ENCODE measurements at places on chromosomes 12 and 14.

DNA sequence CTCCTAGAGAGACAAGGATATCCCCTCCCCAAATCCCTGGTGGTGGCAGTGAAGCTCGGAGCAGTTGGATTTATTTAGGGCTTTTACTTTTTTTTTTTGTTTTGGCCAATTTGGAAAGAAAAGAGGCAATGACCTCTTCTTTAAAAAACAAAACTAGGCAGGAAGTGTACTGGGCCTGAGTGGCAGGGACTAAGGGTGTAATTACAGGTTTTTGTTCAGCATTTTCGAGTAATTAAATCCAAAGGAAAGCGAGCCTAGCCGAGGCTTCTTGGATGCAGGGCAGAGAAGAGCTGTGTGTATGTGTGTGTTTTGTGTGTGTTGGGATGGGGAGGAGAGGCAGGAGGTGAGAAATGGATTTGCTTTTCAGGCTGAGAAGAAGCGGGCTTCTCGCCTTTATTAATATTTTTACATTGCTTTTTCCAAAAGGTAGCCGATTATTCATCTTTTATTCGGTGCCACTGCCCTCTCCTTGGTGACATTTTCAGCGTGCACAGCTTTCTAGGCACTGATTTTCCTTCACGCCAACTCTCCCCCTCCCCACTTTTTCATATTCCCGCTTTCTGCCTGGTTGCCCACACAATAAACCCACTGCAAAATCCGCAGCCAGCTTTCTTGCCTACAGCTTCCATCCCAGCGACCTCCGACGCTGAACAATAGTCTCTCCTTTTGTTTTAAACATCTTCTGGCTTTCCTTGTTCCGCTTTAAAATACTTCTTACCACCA is 8.9 kb upstream of the IRF2BPL start:
- DNase-seq: no peak

DNA sequence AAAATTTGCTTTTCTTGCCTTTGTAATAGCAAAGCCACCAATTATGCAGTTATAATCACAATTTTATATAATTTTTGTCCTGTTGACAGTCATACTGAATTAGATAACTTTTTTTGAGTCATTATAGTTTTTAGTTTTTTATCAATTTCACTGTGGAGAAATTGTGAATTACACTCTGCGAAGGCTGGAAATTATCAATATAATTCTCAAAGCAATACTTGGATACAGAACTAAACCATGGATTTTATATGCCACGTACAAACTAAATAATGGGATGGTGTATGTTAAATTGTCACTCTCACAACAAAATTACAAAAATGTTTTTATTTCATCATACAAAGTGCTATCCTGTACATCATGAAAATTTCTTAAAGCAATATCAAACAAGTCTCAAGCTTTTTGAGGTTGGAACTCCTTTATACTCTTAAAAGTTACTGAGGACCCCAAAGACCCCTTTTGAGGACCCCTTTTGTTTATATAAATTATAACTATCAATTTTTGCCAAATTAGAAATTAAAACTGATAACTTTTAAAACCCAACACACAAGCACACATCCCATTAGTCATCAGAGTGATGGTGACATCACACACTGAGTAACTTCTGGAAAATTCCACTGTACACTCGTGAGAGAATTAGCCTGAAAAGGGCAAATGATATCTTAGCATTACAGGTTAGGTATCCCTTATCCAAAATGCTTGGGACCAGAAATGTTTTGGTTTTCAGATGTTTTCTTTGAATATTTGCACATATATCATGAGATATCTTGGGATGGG is 19.8 kb upstream of the AQP2 start:
- no peak for DNase-seq

GRCh38 chr14:91284146-91284790 is 39.8 kb upstream of the GPR68 start:
- no peak for DNase-seq

- no peak for DNase-seq
Measured at GRCh38 chr14:77667331-77667730, 40.5 kb downstream of the ALKBH1 start.

DNA sequence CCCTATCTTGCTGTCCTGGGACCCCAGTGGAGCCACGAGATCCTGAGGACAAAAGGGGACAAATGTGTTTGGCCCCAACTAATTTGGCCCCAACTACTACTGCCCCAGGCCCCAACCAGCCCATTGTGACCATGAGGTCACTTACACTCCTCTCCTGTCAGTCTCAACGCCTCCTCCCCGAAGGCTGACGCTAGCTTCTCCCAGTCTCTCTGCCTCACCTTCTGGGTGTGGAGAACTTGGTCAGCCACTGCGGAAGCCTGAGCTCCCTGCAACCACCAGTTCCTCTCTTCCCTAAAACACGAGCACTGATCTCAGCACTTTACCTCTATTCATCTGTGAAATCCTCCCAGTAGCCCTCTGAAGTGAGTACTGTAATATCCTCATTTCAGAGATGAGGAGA is 13.3 kb downstream of the FAM181A start:
- DNase-seq: no peak

GRCh38 chr14:100662879-100663760 is 63.6 kb upstream of the DLK1 start:
- no peak for DNase-seq

DNA sequence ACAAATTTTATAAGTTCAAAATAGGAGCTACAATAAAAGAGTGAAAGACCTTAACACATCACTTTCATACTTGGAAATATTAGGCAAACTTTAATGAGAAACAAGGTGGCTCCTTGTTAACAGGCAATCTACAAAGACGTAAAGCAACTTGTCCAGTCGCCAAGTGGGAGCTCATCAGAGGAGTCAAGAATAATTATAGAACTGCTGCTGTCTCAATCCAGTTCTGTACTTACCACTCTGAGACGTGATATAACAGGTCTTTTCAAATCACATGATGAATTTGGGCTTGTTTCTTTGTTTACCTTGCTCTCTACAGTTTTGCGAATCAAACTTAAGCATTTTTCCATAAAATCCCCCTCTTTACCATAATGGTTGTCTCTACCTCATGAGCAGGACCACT is 3.6 kb downstream of the YBX3 start:
- no peak for DNase-seq

DNA sequence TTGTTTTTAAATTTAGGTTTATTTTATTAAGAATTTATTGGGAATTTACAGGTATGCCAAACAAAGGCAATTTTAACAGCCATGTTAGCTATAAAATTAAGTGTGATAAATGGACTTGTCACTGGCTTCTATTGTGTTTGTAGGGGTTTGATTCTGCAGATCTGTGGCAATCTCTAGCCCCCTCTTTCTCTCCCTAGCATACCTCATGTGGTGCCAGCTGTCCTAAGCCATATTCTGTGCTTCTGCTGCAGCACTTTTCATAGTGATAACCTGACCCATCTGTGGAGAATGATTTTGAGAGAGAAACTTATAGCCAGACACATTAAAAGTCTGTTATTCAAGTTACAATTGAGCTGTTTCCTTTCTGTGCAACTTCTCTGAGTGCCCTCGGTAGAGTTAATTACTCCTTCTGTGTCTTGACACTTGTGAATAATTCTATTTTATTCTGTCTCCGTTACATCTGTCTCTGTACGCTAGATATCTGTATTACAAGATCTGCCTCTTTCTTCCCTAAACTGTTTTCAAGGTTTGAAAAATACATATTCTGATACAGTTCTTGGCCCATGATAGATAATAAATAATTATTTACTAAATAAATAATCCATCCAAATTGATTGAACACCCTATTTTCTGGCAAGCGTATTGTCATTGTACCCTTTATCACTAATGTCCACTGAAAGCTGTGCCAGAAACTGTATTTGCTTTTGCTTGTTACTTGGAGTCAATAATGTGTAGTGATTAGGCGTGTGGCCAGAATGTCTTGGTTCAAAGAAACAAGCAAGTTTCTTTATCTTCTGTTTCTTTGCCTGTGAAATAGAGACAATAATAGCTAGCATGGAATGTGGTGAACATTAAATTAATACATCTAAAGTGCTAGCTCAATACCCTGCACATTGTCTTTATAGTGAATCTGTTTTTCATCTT is 40.0 kb downstream of the FRS2 start:
- no peak for DNase-seq

DNA sequence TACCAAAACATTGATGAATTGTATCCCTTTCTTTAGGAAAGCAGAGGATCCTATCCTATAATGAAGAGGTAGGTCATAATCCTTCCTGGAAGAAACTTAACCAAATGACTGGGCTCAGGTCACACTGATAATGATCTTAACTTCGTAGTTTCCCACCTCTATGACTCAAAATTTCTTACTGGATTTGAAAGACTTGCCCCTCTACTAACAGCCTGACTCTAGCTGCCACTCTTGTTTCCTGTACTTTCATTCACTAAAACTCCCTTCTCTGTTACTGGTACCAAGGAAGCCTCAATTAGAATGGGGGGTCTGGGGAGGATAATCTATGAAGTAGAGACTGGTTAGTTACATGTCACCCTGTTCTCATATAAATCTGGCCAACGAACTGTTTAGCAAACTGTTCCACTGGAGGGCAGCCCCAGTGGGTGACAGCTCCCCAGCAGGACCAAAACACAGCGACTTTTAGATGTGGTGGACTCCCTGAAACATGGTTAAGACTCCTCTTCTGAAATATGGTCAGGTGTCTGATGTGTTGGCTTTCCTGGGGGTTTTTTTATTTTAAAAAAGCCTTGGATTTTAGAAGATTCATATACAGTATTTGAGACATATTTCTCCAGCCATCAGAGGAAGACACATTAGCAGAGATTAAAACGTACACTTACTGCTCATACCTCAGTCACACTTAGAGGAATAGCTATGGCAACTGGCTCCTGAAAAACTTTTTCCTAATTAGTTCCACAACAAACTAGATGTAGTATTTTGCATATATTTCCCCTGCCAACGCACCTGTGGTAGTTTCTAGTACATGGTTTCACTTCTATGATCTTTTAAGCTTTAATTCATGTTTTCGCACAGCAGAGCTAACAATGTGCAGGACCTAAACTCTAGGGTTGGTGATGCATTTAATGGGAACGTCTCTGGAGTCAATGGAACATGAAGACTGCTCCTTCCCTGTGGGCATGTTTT is 72.3 kb downstream of the ACADS start:
- DNase-seq: no peak

DNA sequence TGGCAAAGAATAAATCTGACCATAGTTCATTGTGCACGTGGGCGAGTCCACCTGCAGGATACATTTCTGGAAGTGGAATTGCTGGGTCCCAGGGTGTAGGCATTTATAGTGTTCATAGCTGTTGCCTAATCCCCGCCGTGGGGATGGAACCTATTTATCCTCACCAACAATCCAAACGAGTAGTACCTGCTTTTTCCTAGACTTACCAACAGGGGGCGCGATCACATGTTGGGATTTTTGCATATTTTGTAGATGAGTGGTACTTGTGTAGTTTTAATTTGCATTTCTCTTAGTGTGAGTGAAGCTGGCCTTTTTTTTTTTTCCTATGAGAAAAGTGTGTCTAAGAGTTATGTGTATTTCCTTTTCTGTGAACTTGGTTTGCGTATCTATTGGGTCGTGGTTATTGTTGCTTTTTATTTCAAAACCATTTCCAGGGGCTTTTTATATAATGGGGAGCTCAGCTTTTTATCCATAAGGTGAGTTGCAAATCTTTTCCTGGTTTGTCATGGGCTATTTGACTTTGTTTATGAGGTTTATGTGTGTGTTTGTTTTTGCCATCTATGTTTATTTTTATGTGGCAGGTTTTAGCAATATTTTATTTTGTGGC is 67.2 kb downstream of the CCDC92 start:
- DNase-seq: no peak

- DNase-seq: no peak
Measured at GRCh38 chr12:131592972-131593371, 117.9 kb upstream of the SFSWAP start.

DNA sequence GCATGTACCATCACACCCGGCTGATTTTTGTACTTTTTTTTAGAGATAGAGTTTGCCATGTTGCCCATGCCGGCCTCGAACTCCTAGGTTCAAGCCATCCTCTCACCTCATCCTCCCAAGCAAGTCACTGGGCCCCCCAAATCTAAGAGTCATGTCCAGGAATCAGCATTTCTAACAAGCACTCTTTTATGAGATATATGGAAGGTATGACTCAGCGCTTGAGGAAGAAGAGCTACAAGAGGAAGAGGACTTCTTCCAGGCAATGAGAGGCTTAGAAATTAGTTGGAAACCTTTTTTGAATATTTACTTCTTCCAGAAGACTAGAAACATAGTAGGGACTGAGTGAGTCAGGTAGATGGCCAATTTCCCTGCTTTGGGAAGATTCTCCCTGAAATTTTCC is 114.5 kb downstream of the HMGA2 start:
- DNase-seq: no peak

DNA sequence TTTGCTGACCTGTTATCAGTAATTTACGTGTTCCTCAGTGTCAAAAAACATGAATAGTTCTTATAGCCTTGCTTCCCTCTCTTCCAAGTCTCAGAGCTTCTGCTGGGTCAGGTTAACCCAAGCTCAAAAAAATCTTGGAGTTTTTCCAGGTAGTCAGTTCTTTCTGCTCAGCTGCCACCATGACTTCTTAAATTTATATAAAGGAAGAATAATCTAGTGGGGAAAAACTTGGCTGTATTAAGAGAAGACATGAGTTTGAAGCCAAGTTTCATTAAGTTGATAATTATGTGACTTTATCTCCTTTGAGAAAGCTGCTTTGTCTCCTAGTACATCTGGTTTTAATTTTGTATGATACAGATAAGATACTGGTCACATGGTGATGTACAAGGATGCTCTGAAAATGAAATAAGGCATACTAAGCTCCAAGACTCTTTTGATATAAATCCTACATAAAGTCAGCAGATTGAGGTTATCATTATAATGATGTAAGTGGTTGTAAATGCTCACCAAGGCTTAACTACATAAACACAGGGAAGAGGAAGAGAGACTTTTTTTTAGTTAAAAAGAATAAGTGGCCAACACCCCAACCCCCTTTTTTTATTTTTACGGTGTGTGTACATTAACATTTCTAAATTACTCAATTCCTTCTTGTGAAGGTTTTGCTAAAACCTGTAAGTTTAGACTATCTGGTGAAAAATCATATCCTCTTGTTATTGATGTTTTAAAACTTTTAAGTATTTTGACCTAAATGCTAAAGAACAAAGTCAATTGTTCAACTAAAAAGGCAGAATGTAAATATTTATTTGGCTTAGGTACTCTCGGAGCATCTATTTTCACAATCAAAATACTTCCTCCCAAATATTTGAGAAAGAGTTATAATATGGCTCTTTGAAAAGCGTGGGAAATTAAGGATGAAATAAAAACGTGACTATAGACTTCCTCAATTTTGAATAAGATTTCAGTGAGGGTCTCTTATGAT is 84.1 kb upstream of the SLC38A2 start:
- DNase-seq: no peak

DNA sequence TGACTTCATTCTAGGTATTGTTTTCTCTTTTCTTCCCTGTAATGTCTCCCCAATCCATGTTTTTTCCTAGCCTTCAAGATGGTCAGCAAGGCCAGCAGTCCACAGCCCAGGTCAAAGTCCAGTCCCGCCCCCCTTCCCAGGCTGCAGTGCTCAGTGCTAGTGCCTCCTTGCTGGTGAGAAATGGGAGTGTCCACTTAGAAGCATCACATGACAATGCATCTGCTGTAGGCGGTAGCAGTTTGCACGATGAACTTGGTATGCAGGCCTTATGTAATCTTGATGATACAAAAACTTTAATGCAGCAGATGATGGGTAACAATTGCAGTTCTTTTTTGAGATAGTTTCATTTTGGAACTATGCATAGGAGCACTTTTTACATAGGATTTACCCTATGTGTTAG is 88.4 kb downstream of the PCNX1 start:
- DNase-seq: no peak

GRCh38 chr12:63846238-63846967 is 1.9 kb downstream of the SRGAP1 start:
- DNase-seq: no peak

- no peak for DNase-seq
Measured at GRCh38 chr14:99327050-99327449, 55.1 kb upstream of the BCL11B start.

- DNase-seq: no peak
Measured at GRCh38 chr12:119008691-119009221, 27.4 kb downstream of the SRRM4 start.
